ENCODE measurements at places on chromosomes 5 and 9.

GRCh38 chr9:34332076-34332964 lies 3.0 kb downstream of the NUDT2 start:
- DNase-seq, result no peak

DNA sequence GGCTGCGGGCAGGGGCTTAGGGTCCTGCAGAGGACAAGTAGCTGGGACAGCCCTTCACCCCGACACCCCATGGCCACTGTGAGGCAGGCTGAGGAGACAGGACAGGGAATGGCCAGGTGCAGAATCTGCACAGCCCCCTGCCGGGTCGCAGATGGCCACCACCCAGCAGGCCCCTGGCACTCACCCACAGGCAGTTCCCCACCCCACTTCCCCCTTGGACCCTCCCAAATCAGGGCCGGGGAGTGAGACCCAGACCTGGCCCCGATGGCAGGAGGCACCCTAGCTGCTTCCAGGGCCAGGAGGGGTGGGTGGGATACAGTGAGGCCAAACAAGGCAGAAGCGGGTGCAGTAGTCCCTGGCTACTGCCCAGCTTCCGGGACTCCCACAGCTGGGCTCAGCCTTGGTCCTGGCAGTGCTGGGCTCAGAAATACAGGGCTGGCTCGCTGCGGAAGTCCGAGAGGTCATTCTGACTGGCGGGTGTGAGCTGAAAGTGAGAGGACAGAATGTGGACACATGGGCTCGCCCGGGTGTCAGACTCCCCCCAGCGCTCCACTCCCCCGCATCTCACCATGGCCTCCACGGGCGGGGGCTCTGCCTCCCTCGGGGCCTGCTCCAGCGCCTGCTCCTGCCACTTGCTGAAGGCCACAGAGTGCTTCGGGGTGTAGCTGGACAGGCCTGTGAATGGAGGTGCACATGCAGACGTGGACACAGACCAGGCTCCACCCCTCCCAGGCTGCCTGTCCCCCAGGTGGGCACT lies 3.4 kb downstream of the SSNA1 start:
- no peak for DNase-seq

- DNase-seq, result no peak
Observed at GRCh38 chr5:147388184-147389108, 121.4 kb downstream of the DPYSL3 start.

GRCh38 chr5:1007221-1007680 lies 1.4 kb upstream of the NKD2 start:
- no peak for DNase-seq

DNA sequence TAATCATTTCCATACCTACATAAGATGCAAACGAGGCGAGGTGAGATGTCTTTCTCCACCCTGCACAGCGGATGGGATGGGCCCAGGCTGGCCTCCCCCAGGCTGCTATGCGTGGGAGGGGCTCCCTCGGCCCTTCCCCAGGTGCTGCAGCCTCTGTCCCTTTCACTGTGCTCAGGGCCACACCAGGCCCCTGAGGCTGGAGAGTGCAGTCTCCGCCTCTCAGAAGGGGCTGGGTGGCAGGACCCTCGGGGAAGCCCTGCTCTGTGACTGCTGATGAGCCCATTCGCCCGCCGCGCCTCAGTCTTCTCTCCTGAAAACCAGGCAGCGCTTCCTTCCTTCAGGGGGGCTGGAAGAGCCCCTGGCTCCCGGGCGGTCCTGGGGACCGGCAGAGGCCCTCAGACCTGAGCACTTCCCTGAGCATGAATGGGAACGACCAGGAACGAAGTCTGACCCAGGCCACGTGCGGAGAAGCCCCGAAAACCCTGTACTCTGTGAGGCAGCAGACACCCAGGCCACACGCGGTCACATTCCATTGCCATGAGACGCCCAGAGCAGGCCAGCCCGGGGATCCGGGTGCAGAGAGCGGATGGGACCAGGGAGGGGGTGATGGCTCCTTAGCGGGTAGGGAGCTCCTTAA lies 21.9 kb upstream of the NOTCH1 start:
- no peak for DNase-seq

DNA sequence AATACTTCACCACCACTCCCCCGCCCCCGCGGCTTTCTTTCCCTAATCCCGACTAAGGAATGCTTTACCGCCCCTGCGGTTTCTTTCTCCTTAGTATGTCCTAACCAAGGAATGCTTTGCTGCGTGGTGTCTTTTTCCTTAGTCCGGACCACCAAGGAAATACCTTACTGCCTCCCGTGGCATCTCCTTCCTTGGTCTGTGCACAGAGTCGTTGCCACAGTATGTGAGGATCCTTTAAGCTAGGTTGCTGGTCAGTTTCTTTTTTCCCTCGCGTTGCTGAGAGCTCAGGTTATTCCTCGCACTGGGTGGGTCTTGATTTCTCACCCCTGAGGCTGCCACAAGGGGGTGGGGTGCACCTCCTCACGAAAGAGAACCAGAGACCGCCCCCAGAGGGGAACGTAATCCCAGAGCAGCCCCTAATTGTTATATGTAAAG lies 309.4 kb downstream of the NR3C1 start:
- no peak for DNase-seq

DNA sequence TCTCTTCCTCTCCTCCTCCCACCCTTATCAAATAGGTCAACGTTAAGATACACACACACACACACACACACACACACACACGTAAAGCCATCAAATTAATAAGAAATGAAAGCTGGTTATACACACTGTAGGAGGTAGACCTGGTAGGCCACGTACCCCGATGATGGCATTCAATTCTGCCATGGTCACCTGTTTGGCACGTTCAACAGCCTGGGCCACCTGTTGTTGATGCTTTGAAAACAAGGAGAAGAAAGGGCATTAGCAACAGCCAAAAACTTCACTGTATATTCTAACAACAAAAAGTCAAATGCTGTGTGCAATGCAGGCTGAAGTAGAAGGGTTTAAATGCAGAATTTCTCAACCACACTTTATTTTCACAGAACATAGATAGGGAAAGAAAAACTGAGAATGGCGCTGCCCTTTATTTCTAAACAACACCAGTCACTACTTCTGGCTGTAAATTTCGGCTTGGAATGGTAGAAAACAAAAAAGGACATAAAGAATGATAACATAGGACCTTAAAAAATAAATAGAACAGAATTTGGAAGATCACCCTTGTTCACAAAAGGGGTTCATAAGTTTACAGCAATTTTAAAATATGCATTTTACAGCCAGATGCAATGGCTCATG lies 37.2 kb downstream of the TLE1 start:
- DNase-seq, result no peak

GRCh38 chr5:161332343-161332742 lies 214.2 kb downstream of the GABRB2 start:
- no peak for DNase-seq

DNA sequence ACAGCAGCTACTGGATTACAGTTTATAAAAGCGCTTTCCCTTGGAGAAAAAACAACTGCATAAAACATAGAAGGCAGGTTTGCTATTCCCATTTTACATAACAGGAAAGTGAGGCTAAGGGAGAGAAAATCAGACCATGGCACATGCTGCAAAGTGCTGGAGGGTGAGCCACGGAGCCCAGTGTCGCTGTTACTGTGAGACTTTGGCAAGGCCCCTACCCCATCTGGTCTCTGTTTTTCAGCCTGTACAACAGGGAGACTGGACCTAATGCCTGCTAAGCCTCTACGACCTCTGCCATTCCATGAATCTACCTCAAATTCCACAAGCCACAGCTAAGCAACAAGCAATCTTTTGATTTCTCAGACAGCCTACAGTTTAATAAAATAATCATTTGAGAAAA lies 139.2 kb downstream of the GABBR2 start:
- DNase-seq, result no peak

GRCh38 chr5:149809931-149810691 lies 80.0 kb downstream of the PPARGC1B start:
- no peak for DNase-seq

DNA sequence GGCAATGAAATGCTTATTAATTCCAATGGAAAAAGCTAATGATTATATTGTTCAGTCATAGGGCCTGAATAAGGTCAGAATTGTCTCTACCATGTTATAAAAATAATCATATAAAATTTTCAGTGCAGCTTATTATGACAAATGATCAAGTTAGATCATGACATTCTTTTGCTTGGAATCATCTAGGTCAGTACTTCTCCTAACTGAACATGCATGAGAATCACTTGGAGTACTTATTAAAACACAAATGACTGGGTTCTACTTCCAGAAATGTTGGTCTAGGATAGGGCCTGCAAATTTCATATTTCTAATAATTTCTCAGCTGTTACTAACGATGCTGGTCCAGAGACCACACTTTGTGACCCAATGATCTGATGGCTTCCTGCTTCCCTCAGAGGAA lies 806.0 kb upstream of the ZNF608 start:
- no peak for DNase-seq

DNA sequence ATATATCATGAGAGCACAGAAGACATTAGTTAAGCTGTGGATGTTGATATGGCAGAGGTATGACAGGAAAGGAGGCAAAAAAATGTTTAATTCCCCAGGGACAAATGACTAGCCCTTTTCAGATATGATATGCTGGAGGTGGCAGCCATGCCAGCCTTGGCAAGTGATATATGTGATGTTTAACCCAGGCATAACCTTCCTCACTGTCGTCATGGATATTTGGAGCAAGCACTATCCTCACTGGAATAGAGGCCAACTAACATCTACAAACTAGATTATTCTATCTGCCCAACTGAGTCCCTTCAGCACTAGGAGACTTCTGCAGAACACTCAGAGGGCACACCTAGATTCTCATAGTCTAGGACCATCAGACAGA lies 27.3 kb upstream of the SLC46A2 start:
- DNase-seq, result no peak

GRCh38 chr9:18610956-18611355 lies 137.0 kb downstream of the ADAMTSL1 start:
- DNase-seq, result no peak

DNA sequence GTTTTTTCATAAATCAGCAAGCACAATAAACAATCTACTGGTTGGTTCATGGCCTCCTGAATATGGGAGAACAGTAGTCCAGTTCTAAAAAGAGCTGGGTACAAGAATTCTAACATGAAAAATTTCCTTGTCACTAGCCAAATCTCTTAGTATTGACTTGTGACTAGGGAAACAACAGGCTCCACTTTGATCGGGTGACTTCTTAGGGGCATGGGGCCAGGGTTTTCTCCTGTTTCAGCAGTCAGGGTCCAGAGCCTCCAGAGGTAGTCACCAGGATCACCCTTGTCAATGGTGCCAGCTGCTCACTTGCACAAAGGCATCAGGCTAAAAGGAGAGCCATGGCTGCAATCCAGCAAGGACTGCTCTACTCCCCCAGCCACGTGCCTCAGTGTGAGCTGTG lies 38.1 kb downstream of the LPAR1 start:
- no peak for DNase-seq

GRCh38 chr9:69279084-69279731 lies 45.8 kb upstream of the ENTREP1 start:
- no peak for DNase-seq

DNA sequence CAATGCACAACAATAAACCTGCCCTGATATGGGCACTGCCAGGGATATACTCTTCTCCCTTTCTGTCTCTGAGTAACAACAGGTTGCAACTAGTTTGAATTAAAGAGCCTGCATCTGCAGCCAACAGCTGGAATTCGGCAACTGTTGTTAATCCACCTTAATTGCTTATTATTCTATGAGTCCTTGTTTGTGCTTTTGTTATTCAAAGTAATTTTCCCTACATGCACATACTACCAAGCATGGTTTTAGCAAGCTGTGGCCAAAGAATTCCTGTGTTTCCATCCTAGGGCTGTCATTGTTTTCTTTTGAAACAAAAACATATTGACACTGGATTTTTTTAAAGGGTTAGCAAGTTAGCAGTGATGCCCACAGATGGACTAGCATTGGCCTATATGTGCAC lies 171.5 kb downstream of the EFNA5 start:
- DNase-seq, result no peak

GRCh38 chr9:36632892-36633291 lies 60.2 kb downstream of the MELK start:
- DNase-seq, result no peak

- no peak for DNase-seq
Observed at GRCh38 chr9:69900406-69900805, 79.8 kb downstream of the CFAP95 start.

DNA sequence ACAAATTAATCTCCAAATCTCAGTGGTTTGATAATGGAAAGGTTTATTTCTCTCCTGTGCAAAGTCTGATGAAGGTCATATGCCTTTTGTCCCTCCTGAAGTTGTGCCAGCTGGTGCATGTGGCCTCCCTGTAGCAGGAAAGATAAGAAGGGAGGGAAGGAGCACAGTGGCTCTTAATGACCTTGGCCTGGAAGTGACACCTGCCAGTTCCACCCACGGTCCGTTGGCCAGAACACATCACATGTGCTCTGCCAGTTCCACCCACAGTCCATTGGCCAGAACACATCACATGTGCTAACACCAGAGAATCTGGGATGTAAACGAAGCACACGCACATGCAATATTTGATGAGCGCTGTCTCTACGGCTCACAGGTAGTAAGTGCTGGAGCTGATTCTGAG lies 130.9 kb downstream of the DOCK2 start:
- no peak for DNase-seq

GRCh38 chr5:148391422-148391821 lies 7.7 kb downstream of the FBXO38 start:
- no peak for DNase-seq

- no peak for DNase-seq
Observed at GRCh38 chr9:1454211-1454610, 404.1 kb downstream of the DMRT2 start.

- no peak for DNase-seq
Observed at GRCh38 chr9:32992595-32993238, 8.7 kb downstream of the APTX start.

- DNase-seq, result peak; percentile 70
Observed at GRCh38 chr5:80034962-80035821, at the start of gene THBS4. TSS of gene THBS4 (plus strand) at chr5:80035348. CDS start at chr5:80035538, 190 bp downstream.

DNA sequence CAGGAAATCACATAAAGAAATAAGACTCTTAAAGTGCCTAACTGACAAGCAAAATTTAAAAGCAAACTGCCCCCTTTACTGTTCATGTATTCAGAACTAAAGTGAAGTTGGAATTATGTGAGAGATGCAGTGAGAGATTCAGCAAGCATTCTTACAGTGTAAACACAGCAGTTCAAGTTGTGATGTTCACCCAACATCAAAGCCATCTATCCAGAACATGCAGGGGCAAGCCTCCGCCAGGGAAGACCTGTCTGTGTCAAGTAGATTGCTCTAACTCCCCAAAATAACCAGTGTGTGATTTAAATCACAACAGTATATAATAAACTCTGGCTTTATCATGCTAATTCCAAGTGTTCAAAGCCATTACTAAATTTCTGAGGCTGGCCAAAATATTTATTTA lies 233.3 kb downstream of the BNC2 start:
- DNase-seq, result no peak

Data from left forelimb (tissue), 1 donor.